Esophagus (tissue), 2 donors: ENCODE measurements at places on chromosomes 4 and X. TPM values are rescaled to one million over a fixed set of nuclear protein-coding genes. Genes with fewer than 3 reads are reported as not detected.

Gene UGT2B11
- polyA plus RNA-seq, result not detected

Gene TLR10
- polyA plus RNA-seq, result 0.16 TPM

Gene WDR13
- polyA plus RNA-seq, result 96.8 TPM

Gene SHOX
- polyA plus RNA-seq, result not detected

Gene SULT1B1
- 0.26 TPM for polyA plus RNA-seq

Gene HPGD
- polyA plus RNA-seq, result 164 TPM

Gene SERTM2
- polyA plus RNA-seq, result not detected

Gene BMPR1B
- polyA plus RNA-seq, result 0.18 TPM

Gene SYTL5
- 3.0 TPM for polyA plus RNA-seq

Gene DRD5
- 0.02 TPM for polyA plus RNA-seq

Gene RAB33A
- not detected for polyA plus RNA-seq

Gene CLNK
- not detected for polyA plus RNA-seq

Gene TEX13B
- not detected for polyA plus RNA-seq
